GM03348 (cell line): ENCODE measurements at places on chromosomes 7 and 10.

GRCh38 chr7:54785261-54785660, 26.2 kb upstream of the SEC61G start:
- no peak for DNase-seq

DNA sequence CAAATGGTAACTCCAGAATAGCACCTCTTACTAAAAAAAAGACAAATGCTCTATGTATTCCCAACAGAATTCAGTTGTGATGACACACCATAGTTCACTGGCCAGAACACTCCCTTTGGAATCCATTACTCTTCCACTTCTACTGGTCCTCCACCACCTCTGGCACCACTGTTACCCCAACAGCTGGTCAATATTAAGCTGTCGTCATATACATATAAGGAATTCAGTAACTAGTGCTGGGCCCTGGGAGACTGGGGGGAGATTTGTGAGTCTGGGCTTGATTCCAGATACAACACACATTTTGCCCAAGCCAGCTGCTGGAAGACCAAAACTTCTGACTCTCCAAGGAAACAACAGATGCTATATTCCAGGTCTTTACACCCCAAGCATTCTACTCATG, 26.0 kb upstream of the ITGA8 start:
- DNase-seq: peak; percentile 29

DNA sequence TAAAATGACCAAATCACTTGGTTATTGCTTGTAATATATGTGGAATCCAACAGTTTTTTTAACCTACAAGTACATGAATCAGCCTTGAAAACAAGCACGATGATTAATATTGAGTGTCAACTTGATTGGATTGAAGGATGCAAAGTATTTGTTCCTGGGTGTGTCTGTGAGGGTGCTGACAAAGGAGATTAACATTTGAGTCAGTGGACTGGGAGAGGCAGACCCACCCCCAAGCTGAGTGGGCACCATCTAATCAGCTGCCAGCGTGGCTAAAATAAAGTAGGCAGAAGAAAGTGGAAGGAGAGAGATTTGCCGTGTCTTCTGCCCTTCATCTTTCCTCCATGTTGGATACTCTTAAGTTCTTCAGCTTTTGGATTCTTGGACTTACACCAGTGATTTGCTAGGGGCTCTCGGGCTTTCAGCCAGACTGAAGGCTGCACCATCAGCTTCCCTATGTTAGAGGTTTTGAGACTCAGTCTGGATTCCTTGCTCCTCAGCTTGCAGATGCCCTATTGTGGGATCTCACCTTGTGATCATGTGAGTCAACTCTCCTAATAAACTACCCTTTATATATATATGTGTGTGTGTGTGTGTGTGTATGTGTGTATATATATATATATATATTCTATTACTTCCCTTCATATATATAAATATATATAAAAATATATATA, 118.4 kb upstream of the WDR11 start:
- DNase-seq: no peak

DNA sequence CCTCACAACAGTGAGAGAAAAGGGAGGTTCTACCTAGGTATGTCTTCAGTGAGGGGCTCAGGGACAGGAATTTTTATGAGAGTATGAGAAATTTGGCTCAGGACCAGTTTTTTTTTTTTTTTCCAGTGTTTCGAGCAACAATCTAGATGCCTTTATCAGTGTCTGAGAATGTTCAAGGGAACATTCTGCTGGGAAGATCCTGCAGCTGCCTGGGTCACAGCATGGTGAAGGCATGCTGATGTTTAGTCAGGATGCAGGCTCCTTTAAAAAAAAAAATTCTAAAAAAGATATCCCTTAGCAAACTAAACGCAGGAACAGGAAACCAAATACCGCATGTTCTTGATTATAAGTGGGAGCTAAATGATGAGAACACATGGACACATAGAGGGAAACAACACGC, 31.0 kb downstream of the SBDS start:
- DNase-seq: no peak

- no peak for DNase-seq
These were observed 55.8 kb downstream of the CLRN3 start for GRCh38 chr10:127836966-127837365.

GRCh38 chr7:35747611-35748010, 52.7 kb upstream of the HERPUD2 start:
- DNase-seq: no peak

- no peak for DNase-seq
These were observed 4.3 kb upstream of the C1GALT1 start for GRCh38 chr7:7178081-7178480.

DNA sequence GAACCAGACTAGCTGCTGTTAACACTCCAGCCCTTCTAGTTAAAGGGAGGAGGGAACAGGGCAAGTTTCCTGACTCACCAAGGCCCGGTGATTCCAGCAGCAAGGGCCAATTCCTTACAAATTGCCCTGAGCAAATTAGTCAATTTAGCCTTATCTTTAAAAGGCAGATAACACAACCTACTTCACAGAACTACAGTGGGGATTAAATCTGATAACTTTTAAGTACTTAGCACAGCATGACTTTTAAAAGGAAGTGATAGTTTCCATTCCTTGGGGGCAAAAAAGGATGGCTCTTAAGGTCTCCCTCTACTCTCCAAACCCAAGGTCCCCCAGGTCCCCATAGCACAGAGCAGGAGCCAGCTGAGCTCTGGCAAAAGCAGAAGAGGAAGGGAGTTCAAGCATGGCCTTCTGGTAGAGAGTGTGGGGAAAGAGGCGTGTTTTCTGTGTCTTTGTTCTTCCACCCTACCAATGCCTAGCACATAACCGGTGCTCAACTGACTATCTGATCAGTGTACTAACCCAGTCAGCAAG, 4.0 kb downstream of the CDCA7L start:
- peak; percentile 57 for DNase-seq

DNA sequence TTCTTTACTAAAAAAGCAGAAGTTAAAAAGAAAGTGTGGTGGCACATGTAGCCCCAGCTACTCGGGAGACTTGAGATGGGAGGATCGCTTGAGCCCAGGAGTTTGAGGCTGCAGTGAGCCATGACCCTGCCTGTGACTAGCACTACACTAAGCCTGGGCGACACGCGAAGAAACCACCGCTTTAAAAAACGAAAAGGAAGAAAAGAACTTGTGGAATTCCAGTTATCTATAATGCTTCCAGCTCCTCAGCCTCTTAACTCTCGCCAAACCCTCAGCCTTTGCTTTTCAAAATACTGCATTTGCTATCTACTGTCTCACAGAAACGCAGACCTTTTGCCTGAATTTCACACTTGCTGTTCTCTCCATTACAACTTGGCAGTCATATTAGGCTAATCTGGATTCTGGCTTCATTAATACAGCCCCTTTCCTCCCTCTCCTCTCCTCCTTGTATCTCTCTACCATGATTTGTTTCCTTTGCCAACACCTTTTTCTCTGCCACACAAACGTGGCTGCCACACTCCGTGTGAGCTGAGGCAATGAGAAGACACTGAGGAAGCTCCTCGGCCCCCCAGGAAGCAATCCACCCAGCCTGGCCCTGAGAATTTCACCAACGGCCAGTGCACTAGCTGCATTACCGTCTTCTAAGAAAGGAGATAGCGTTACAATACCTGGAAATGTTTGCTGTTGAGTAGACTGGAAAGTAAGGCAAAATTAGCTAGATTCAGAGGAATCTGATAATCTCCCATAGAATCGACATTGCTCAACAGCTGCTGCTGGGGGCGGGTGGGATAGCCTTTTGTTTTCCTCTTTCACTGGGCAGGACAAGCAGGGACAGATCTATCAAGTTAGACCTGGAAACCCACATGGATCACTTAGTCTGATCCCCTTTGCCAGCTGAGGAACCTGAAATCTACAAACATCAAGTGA, 37.2 kb downstream of the CALML5 start:
- DNase-seq: peak; percentile 62

- no peak for DNase-seq
These were observed 9.4 kb downstream of the ASB13 start for GRCh38 chr10:5656737-5657579.

DNA sequence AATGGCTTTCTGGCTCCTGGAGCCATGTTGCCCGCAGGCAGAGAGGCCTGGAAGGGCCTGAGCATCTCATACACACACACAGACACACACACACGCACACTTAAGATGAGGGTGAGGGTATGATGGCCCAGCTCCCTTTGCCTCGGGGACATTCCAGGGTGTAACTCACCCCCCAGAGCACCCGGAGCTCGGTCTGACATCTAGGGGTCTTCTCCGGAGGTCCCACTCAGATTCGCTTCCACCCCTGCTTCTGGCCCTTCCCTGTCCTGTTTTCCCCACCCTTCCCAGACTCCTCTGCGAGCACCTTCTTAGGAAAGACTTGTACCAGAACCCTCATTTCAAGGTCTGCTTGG, 304.4 kb downstream of the GRID1 start:
- no peak for DNase-seq

GRCh38 chr7:23055582-23056178, 41.8 kb upstream of the HYCC1 start:
- DNase-seq: peak; percentile 75
